ENCODE measurements at places on chromosomes 2 and 18.

GRCh38 chr2:176126929-176127773, 2.4 kb upstream of the HOXD8 start:
- no peaks in the 10 kb centered on the region for H3K36me3 ChIP-seq
- no peak overlapping the region for H3K4me3 ChIP-seq
- peaks cover 32% of the 10 kb centered on the region for H3K4me1 ChIP-seq
- H3K27ac ChIP-seq, result no peak overlapping the region
- peak; percentile 23 for DNase-seq
- peaks cover 92% of the 10 kb centered on the region for H3K27me3 ChIP-seq

- no peak for DNase-seq
- no peaks in the 10 kb centered on the region for H3K4me1 ChIP-seq
- H3K36me3 ChIP-seq, result no peaks in the 10 kb centered on the region
Observed at GRCh38 chr2:200635251-200635650, 49.4 kb downstream of the AOX1 start.

DNA sequence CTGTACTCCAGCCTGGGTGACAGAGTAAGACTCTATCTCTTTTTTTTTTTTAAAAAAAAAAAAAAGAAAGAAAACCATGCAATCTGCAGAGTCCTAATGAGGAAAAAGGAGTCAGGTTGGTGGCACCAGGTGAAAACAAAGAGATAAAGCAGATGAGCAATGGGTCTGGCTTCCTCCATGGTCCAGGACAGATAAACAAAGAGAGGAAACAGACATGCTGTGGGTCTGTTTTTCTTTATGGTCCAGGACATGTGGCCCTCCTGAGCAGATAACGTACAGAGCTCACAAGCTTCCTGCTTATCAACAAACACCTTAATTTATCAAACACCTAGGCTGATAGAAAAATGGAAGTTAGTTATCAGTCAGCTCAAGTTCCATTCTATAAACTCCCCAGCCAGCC, 24.4 kb upstream of the TUBB6 start:
- no peak overlapping the region for H3K4me3 ChIP-seq
- no peak overlapping the region for H3K27ac ChIP-seq
- no peaks in the 10 kb centered on the region for H3K36me3 ChIP-seq
- H3K27me3 ChIP-seq, result peaks cover 9% of the 10 kb centered on the region
- no peak for DNase-seq
- no peaks in the 10 kb centered on the region for H3K4me1 ChIP-seq

GRCh38 chr2:85017411-85018048, 46.6 kb downstream of the KCMF1 start:
- H3K27ac ChIP-seq, result no peak overlapping the region
- no peaks in the 10 kb centered on the region for H3K27me3 ChIP-seq
- H3K36me3 ChIP-seq, result no peaks in the 10 kb centered on the region
- no peak overlapping the region for H3K4me3 ChIP-seq
- no peaks in the 10 kb centered on the region for H3K4me1 ChIP-seq
- no peak for DNase-seq

GRCh38 chr2:112486895-112487294, 4.9 kb downstream of the TTL start:
- no peaks in the 10 kb centered on the region for H3K36me3 ChIP-seq
- DNase-seq, result no peak
- no peak overlapping the region for H3K27ac ChIP-seq
- H3K27me3 ChIP-seq, result no peaks in the 10 kb centered on the region
- no peak overlapping the region for H3K4me3 ChIP-seq

- no peak overlapping the region for H3K4me3 ChIP-seq
- no peak for DNase-seq
- no peak overlapping the region for H3K27ac ChIP-seq
- no peaks in the 10 kb centered on the region for H3K27me3 ChIP-seq
Observed at GRCh38 chr2:237682856-237683670, 55.7 kb downstream of the LRRFIP1 start.

Data from effector memory CD4-positive, alpha-beta T cell (primary cell).